A673 (cell line): ENCODE measurements at places on chromosomes 4 and X. TPM values are rescaled to one million over a fixed set of nuclear protein-coding genes. Genes with fewer than 3 reads are reported as not detected.

- no peaks in the 10 kb centered on the region for H3K4me1 ChIP-seq
- H3K27me3 ChIP-seq, result no peaks in the 10 kb centered on the region
- H3K36me3 ChIP-seq, result no peaks in the 10 kb centered on the region
- no peak overlapping the region for H3K27ac ChIP-seq
- H3K4me3 ChIP-seq, result no peak overlapping the region
Measured at GRCh38 chr4:98778206-98778605, 119.8 kb upstream of the TSPAN5 start.

GRCh38 chr4:92789741-92790140 lies 486.0 kb downstream of the GRID2 start:
- no peaks in the 10 kb centered on the region for H3K4me1 ChIP-seq
- H3K36me3 ChIP-seq, result no peaks in the 10 kb centered on the region
- no peak overlapping the region for H3K4me3 ChIP-seq
- no peak overlapping the region for H3K27ac ChIP-seq
- no peak for DNase-seq

- DNase-seq, result no peak
- no peak overlapping the region for H3K27ac ChIP-seq
- no peaks in the 10 kb centered on the region for H3K4me1 ChIP-seq
- H3K4me3 ChIP-seq, result no peak overlapping the region
- no peaks in the 10 kb centered on the region for H3K36me3 ChIP-seq
- H3K27me3 ChIP-seq, result no peaks in the 10 kb centered on the region
Measured at GRCh38 chrX:7050271-7050670, 97.2 kb upstream of the STS start.

DNA sequence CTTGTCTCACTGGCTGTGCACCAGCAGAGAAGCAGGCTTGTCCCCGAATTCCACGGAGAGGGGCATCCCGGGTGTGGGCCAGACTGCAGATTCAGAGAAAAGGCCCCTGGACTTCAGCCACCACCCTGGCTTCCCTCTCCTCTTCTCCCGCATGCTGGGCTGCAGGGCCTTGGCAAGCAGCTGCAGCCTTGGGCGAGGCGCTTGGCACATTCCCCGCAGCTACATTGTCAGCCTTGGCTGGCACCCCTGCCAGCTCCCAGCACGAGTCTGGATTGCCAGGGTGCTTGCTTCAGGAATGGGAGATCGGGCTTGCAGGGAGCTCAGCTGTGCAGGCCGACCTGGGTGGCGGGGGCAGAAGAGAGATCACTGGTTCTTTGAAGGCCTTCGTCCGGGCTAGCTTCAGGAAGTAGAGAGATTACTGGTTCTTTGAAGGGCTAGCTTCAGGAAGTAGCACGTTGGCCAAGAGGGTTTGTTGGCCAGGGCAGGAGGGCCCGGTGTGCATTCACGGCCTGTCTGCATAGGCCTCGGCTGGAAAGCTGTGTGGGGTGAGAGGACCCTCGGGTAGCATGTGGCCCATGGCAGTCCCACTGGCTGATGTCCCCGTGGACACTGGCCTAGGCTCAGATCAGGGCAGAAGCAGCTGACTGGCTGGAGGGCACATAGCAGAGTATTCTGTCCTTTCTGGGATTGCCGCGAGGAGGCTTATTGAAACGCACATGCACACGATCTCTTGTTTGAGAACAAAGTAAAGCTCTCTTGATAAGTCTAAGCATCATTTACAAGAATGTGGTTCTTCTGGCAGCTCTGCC lies 2.7 kb downstream of the ABCD1 start:
- peaks cover 8% of the 10 kb centered on the region for H3K4me1 ChIP-seq
- no peaks in the 10 kb centered on the region for H3K27me3 ChIP-seq
- no peaks in the 10 kb centered on the region for H3K36me3 ChIP-seq
- DNase-seq, result no peak

DNA sequence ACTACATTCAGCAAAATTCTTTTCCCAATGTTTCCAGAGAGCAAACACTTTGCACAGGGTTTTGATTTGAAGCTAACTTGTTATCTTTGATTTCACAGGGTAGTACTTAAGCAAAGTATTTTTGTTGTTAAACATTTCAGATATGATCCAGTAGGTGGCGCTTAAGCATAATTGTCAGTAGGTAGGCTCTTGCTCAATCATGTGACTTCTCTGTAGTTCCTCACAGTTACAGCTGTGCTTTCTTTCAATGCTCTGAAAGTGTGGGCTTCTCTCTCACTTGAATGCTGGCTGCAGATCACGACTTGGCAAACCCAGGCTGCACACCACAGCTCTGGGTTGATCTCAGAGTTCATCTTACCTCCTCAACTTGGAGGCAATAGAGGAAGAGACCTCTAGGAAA lies 1016.5 kb downstream of the SH3BGRL start:
- H3K4me1 ChIP-seq, result no peaks in the 10 kb centered on the region
- peak; percentile 52 for DNase-seq
- no peaks in the 10 kb centered on the region for H3K27me3 ChIP-seq
- H3K4me3 ChIP-seq, result no peak overlapping the region
- no peaks in the 10 kb centered on the region for H3K36me3 ChIP-seq

- H3K4me1 ChIP-seq, result no peaks in the 10 kb centered on the region
- no peaks in the 10 kb centered on the region for H3K27me3 ChIP-seq
- DNase-seq, result no peak
- no peak overlapping the region for H3K4me3 ChIP-seq
- peaks cover 55% of the 10 kb centered on the region for H3K36me3 ChIP-seq
Measured at GRCh38 chr4:2671267-2671895, 84.8 kb downstream of the TNIP2 start.

GRCh38 chr4:1295405-1296055 lies 5.8 kb downstream of the MAEA start:
- no peaks in the 10 kb centered on the region for H3K27me3 ChIP-seq
- H3K27ac ChIP-seq, result no peak overlapping the region
- H3K4me3 ChIP-seq, result no peak overlapping the region
- peaks cover 10% of the 10 kb centered on the region for H3K4me1 ChIP-seq
- no peak for DNase-seq
- H3K36me3 ChIP-seq, result no peaks in the 10 kb centered on the region

- no peaks in the 10 kb centered on the region for H3K36me3 ChIP-seq
- no peak overlapping the region for H3K4me3 ChIP-seq
- H3K27me3 ChIP-seq, result no peaks in the 10 kb centered on the region
- no peak overlapping the region for H3K27ac ChIP-seq
- H3K4me1 ChIP-seq, result no peaks in the 10 kb centered on the region
- no peak for DNase-seq
Measured at GRCh38 chrX:96224279-96224678, 460.4 kb upstream of the DIAPH2 start.

DNA sequence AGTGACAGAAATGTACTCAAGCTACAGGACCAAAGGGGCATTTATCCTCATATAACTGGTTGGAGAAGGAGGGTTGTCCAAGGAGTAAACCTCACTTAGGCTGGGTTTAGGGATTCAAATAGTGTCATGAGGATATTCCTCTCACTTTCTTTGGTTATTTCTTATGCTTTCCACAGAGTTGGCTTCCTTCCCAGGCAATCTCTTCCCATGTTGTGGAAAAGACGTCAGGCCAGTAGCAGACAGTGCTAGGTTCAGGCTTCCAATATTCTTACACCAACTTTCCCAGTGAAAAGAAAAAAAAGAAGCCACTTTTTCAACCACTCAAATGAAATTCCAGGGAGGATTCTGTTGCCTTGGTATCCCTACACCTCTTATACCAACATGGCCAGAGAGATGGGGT lies 653.0 kb downstream of the C4orf33 start:
- no peaks in the 10 kb centered on the region for H3K4me1 ChIP-seq
- no peak overlapping the region for H3K27ac ChIP-seq
- H3K36me3 ChIP-seq, result no peaks in the 10 kb centered on the region
- DNase-seq, result no peak

GRCh38 chrX:9739130-9739529 lies 26.5 kb downstream of the GPR143 start:
- H3K27ac ChIP-seq, result no peak overlapping the region
- H3K4me1 ChIP-seq, result no peaks in the 10 kb centered on the region
- H3K4me3 ChIP-seq, result no peak overlapping the region
- no peaks in the 10 kb centered on the region for H3K36me3 ChIP-seq
- no peak for DNase-seq
- H3K27me3 ChIP-seq, result no peaks in the 10 kb centered on the region

DNA sequence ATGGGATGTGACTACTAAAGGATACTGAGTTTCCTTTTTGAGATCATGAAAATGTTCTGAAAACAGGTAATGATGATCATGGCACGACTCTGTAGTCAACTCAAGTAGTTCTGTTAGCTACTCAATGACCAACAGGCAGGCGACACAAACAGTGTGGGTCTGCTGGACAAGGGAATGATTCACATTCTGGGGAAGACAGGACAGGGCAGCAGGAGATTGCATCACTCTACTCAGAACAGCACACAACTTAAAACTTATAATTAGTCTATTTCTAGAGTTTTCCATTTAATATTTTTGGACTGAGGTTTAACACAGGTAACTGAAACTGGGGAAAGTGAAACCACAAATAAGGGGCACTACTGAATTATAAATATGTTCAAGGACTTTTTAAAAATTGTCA lies 365.2 kb downstream of the PRDM5 start:
- no peaks in the 10 kb centered on the region for H3K27me3 ChIP-seq
- H3K4me1 ChIP-seq, result no peaks in the 10 kb centered on the region
- DNase-seq, result no peak
- no peaks in the 10 kb centered on the region for H3K36me3 ChIP-seq

GRCh38 chr4:112510291-112511092 lies 5.5 kb downstream of the NEUROG2 start:
- DNase-seq, result no peak
- peaks cover 85% of the 10 kb centered on the region for H3K27me3 ChIP-seq
- H3K36me3 ChIP-seq, result no peaks in the 10 kb centered on the region

- H3K4me1 ChIP-seq, result peaks cover 4% of the 10 kb centered on the region
- no peak overlapping the region for H3K27ac ChIP-seq
- H3K36me3 ChIP-seq, result no peaks in the 10 kb centered on the region
- peak; percentile 81 for DNase-seq
Measured at GRCh38 chr4:98939892-98940298, 11.0 kb upstream of the EIF4E start.

DNA sequence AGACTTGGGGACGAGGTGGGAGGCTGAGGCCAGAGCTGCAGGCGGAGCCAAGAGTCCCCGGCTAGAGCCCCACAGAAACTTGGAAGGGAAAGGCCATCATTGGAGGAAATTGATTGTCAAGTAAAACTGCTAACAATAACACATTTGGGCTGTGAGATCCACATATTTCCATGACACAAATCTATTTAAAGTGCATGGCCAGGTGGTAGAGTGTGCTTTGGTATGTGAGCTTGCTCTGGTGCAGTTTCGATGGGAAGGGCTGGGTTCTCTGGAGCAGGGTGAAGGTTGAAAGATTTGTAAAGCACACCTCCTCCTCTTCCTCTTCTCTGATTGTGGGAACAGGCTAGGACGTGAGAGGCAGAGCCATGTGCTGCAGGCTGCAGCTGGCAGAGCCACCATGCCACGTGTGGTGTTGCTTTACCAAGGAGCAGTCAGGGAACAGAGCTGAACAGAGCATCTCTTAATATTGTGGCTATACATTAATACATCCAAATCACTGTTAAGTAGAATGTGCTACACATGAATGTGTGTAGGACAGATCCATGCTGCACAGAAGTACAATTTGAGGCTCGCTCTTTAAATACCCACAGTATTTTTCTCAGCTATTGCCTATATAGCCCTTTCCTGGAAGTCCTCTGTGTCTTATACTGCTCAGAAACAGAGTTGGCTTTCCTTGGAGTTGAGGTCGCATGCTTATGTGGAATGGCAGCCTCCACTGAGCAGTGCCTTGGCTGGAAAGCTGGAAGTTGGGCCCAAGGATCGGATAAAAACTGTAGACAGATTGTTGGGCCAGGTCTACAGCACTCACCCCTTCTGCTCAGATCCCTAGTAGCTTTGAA lies 37.7 kb downstream of the FHDC1 start:
- no peaks in the 10 kb centered on the region for H3K36me3 ChIP-seq
- H3K4me3 ChIP-seq, result no peak overlapping the region
- no peak overlapping the region for H3K27ac ChIP-seq
- no peaks in the 10 kb centered on the region for H3K27me3 ChIP-seq
- H3K4me1 ChIP-seq, result peaks cover 9% of the 10 kb centered on the region

DNA sequence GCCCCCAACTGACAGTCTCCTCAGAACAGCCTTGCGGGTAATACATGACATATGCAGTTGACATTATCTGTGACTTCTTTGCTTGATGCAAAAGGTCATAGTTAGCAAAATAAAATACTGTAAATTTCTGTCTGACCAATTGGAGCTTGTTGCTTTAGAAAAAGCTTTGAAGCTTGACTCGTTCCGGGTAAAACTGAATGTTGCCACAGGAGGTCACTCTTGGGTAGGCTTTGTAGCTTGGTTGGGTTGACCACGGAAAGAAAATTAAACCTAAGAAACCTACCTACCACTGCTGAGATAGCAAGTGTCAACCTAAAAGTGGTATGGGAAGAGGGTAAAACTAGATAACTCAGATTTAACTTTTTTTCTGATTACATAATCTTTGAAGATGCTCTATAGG lies 23.2 kb downstream of the PRPS2 start:
- DNase-seq, result peak; percentile 52
- no peak overlapping the region for H3K27ac ChIP-seq
- H3K4me3 ChIP-seq, result no peak overlapping the region
- H3K27me3 ChIP-seq, result no peaks in the 10 kb centered on the region
- no peaks in the 10 kb centered on the region for H3K4me1 ChIP-seq
- no peaks in the 10 kb centered on the region for H3K36me3 ChIP-seq

DNA sequence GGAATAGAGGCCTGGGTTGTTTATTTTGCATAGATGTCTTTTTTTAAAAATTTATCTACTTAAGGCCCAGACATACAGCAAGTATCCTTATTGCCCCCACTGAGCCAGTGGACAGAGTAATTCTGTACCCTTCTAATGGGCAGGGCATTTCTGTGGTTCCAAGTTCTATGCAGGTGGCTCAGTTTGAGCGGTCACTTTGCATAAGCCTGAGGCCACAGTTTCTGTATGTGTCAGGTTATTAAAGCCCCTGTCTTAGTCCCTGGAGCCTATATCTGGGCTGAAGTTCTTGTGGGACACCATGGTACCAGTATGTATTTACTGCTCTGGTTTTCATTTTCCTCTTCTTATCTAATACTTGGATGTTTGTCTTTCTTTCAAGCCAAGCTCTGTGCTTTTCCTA lies 168.8 kb downstream of the MID1IP1 start:
- no peaks in the 10 kb centered on the region for H3K27me3 ChIP-seq
- DNase-seq, result no peak
- no peak overlapping the region for H3K27ac ChIP-seq
- H3K36me3 ChIP-seq, result no peaks in the 10 kb centered on the region
- H3K4me3 ChIP-seq, result no peak overlapping the region

GRCh38 chr4:184250795-184251669 lies 33.4 kb upstream of the ENPP6 start:
- no peaks in the 10 kb centered on the region for H3K4me1 ChIP-seq
- DNase-seq, result peak; percentile 87
- H3K27ac ChIP-seq, result no peak overlapping the region
- H3K27me3 ChIP-seq, result no peaks in the 10 kb centered on the region

GRCh38 chr4:8304827-8305695 lies 35.5 kb downstream of the HTRA3 start:
- no peak overlapping the region for H3K4me3 ChIP-seq
- H3K4me1 ChIP-seq, result no peaks in the 10 kb centered on the region
- no peak overlapping the region for H3K27ac ChIP-seq
- H3K27me3 ChIP-seq, result no peaks in the 10 kb centered on the region

GRCh38 chr4:110654254-110654635 lies 31.4 kb upstream of the PITX2 start:
- no peaks in the 10 kb centered on the region for H3K27me3 ChIP-seq
- no peak overlapping the region for H3K27ac ChIP-seq
- no peak for DNase-seq
- no peak overlapping the region for H3K4me3 ChIP-seq

The NDNF gene
- total RNA-seq, result 10.6 and 12.1 TPM in 2 replicates

The PAGE1 gene
- not detected in 2 replicates for total RNA-seq

The USP26 gene
- not detected in 2 replicates for total RNA-seq

The IL2 gene
- total RNA-seq, result not detected in 2 replicates

The EIF4E gene
- total RNA-seq, result 154 and 179 TPM in 2 replicates

The GAGE13 gene
- total RNA-seq, result not detected in 2 replicates

The WDR44 gene
- 10.6 and 12.4 TPM in 2 replicates for total RNA-seq

The BEND2 gene
- total RNA-seq, result not detected in 2 replicates

The ATP2B3 gene
- 0.11 and 0.42 TPM in 2 replicates for total RNA-seq

The USP17L15 gene
- total RNA-seq, result not detected in 2 replicates

The DUSP21 gene
- total RNA-seq, result not detected in 2 replicates

The MAGEA12 gene
- total RNA-seq, result not detected in 2 replicates
